Panc1 (cell line): ENCODE measurements at places on chromosomes 5 and 9. TPM values are rescaled to one million over a fixed set of nuclear protein-coding genes. Genes with fewer than 3 reads are reported as not detected.

DNA sequence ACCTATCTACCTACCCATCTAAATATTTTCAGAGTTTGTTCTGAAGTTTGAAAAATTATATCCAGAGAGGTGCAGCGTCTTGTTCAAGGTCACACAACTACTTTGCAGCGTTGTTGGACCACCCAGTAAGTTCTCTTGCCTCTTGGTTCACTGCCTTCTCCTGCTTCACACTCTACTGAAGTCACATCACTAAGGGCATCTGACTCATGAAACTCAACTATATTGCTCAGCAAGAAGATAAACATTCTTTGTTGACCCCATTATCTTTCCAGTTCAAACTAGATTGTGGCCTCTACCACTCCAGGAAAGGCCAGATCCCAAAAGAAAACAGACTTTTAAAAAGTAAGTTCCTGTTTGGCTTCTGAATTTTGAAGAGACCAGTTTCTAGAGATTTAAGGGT is 326.9 kb downstream of the SLIT3 start:
- no peaks in the 10 kb centered on the region for H3K4me1 ChIP-seq
- H3K4me3 ChIP-seq, result no peak overlapping the region
- H3K36me3 ChIP-seq, result no peaks in the 10 kb centered on the region
- DNase-seq, result no peak
- no peaks in the 10 kb centered on the region for H3K27me3 ChIP-seq

DNA sequence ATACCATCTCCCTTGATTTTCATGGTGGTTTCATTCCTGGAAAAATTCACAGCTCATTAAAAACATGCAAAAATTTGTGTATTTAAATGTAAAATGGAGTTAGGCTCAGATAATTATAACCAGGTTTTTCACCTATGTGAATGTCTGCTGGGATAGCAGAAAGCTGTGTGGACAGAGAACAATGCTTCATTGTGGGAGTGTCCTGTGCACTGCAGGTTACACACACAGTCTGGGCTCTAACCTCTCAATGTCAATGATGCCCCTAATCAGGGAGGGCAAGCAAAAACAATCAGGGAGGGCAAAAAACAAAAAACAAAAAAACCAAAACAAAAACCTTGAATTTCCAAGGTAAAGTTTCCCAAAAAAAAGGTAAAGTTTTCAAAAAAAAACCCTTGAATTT is 158.9 kb upstream of the KLF9 start:
- H3K4me3 ChIP-seq, result no peak overlapping the region
- H3K4me1 ChIP-seq, result no peaks in the 10 kb centered on the region
- no peak overlapping the region for H3K27ac ChIP-seq
- H3K27me3 ChIP-seq, result no peaks in the 10 kb centered on the region

The OTULIN gene
- 40.1 TPM for total RNA-seq

GRCh38 chr9:89442501-89442978 is 55.4 kb downstream of the SEMA4D start:
- no peak overlapping the region for H3K4me3 ChIP-seq
- DNase-seq, result no peak
- no peaks in the 10 kb centered on the region for H3K36me3 ChIP-seq
- H3K27ac ChIP-seq, result no peak overlapping the region
- no peaks in the 10 kb centered on the region for H3K27me3 ChIP-seq
- no peaks in the 10 kb centered on the region for H3K4me1 ChIP-seq

The ENHO gene
- total RNA-seq, result 7.2 TPM

DNA sequence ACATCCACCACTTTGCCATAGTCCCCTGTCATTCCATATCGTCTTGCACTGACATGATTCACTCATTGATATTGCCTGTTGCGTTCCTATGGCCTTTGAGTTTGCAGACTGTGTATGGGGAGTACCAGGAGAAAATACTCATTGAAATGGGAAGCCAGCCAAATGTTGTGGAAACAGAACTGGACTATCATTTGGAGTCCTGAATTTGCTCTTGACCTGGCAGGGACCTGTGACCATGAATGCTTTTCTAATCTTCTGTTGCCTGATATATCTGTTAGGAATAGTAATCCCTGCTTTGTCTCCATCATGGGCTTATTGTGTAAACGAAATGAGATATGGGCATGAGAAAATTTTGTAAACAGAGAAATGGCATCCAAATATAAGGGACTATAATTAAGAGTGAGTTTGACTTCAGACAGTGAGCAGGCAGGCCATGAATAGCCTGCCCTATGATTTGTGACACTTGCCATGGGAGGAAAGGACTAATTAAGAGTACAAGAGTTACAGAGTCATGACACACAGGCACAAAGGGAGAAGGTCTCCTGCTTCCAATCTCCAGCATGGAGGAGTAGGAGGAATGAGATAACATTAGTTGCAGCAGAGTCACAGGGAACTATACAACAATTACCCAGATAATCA is 572.9 kb upstream of the SGCD start:
- no peaks in the 10 kb centered on the region for H3K36me3 ChIP-seq
- H3K27me3 ChIP-seq, result no peaks in the 10 kb centered on the region
- no peak overlapping the region for H3K27ac ChIP-seq
- H3K4me1 ChIP-seq, result no peaks in the 10 kb centered on the region

- no peaks in the 10 kb centered on the region for H3K36me3 ChIP-seq
- DNase-seq, result no peak
- H3K27ac ChIP-seq, result no peak overlapping the region
- H3K27me3 ChIP-seq, result no peaks in the 10 kb centered on the region
- no peaks in the 10 kb centered on the region for H3K4me1 ChIP-seq
- H3K4me3 ChIP-seq, result no peak overlapping the region
Observed at GRCh38 chr5:10682801-10683525, 78.1 kb downstream of the DAP start.

- H3K4me3 ChIP-seq, result 0 out of 2 replicates have a peak overlapping the region, but pooled peaks have one; percentile 10
- peak overlapping the region; percentile 95 for H3K27ac ChIP-seq
- peaks cover 66% of the 10 kb centered on the region for H3K4me1 ChIP-seq
- no peak for DNase-seq
- H3K36me3 ChIP-seq, result no peaks in the 10 kb centered on the region
Observed at GRCh38 chr9:131676431-131676972, 63.4 kb downstream of the RAPGEF1 start.

DNA sequence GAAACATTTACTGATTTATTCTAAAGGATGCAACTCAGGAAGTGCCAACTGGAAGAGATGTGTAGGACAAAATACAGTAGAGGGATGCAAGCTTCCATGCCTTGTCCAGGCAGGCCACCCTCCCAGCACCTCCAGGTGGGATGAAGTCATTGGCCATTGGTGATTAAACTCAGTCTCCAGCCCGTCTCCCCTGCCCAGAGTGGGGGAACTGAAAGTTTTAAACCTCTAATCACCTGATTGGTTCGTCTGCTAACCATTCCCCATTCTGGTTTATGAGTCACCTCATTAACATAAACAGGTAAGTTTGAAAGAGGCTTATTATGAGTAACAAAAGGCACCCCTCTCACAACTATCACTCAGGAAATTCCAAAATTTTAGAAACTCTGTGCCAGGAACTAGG is 8.1 kb downstream of the TNFAIP8 start:
- no peak for DNase-seq
- H3K4me1 ChIP-seq, result no peaks in the 10 kb centered on the region
- H3K4me3 ChIP-seq, result no peak overlapping the region
- no peak overlapping the region for H3K27ac ChIP-seq
- no peaks in the 10 kb centered on the region for H3K36me3 ChIP-seq
- no peaks in the 10 kb centered on the region for H3K27me3 ChIP-seq

The TMC1 gene
- total RNA-seq, result 0.36 TPM

GRCh38 chr5:55897206-55897894 is 46.2 kb downstream of the IL31RA start:
- H3K4me1 ChIP-seq, result no peaks in the 10 kb centered on the region
- H3K4me3 ChIP-seq, result no peak overlapping the region
- no peaks in the 10 kb centered on the region for H3K36me3 ChIP-seq

The FOXE1 gene
- total RNA-seq, result 0.82 TPM

DNA sequence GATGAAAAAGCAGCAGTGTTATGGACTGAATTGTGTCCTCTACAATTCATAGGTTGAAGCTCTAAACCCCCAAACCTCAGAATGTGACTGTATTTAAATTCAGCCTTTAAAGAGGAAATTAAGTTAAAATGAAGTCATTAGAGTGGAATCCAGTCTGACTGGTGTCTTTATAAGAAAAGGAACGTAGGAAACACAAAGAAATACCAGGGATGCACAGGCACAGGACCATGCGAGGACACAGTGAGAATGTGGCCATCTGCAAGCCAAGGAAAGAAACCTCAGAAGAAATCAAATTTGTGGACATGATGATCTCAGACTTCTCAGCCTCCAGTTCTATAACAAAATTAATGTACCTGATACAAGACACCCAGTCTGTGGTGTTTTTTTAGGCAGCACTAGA is 971.2 kb upstream of the CDH9 start:
- no peak overlapping the region for H3K4me3 ChIP-seq
- H3K4me1 ChIP-seq, result no peaks in the 10 kb centered on the region
- no peak for DNase-seq
- H3K36me3 ChIP-seq, result no peaks in the 10 kb centered on the region
- H3K27me3 ChIP-seq, result no peaks in the 10 kb centered on the region

The SPINK4 gene
- total RNA-seq, result not detected

DNA sequence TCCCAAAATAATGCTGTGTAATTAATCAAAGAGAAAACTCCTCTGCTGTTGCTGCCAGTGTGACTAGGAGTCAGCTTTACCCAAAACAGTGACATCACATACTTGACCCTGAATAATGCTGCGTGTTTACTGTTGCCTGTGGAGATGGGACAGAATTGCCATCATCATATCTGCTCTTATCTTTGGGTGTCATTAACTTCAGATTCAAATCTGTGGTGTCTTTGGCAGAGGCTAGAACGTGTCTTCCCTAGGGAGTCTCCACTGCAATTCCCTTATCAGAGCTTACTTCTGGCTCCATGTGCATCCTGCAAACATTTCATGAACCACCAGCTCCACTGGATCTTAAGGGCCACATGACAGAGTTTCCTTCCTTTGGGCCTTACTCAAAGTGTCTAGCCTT is 88.9 kb upstream of the MRPS30 start:
- H3K4me1 ChIP-seq, result no peaks in the 10 kb centered on the region
- H3K4me3 ChIP-seq, result no peak overlapping the region
- DNase-seq, result no peak
- H3K27me3 ChIP-seq, result no peaks in the 10 kb centered on the region
- no peaks in the 10 kb centered on the region for H3K36me3 ChIP-seq
- no peak overlapping the region for H3K27ac ChIP-seq

GRCh38 chr5:107218457-107219193 is 452.1 kb downstream of the EFNA5 start:
- no peak for DNase-seq
- no peaks in the 10 kb centered on the region for H3K4me1 ChIP-seq

DNA sequence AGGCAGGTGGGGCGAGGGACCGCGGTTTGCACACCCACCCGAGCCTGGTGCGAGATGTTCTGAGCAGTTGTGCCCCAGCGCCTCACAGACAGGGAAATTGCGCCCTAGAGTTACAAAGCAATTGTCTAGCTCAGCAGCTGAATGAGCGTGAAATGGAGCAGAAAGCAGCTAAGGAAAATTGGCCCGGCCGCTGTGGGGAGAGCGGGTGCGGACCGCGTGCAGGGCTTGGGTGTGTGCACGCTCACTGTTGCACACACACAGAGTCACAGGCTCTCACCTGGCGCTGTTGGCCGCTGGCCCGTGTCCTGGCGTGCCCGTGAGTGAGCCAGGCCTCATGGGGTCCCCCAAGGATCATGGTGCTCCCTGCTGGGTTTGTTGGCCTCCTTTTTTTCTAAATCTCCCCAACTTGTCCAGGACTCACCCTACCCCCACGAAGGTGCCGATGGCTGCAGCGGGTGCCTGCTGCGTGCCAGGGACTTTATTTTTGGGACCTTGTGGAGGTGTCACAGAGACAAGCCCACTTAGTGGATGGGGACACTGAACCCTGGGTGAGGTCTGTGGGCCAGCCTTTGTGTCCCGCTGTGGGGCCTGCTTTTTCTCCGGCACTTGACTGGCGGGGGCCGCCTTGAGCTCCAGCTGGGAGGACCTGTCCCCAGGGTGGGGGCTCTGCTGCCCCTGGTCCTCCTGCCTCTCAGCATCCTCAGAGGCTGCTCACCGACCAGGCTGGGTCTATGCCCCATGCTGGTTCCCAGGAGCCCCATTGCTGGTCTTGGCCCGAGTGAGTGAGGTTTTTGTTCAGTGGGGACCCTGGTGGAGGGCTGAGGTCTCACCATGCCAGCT is 5.2 kb downstream of the RXRA start:
- H3K27ac ChIP-seq, result no peak overlapping the region
- H3K36me3 ChIP-seq, result peaks cover 2% of the 10 kb centered on the region; the same call in 1 of the 2 replicates
- no peak for DNase-seq

The PAPPA gene
- total RNA-seq, result 1.2 TPM

DNA sequence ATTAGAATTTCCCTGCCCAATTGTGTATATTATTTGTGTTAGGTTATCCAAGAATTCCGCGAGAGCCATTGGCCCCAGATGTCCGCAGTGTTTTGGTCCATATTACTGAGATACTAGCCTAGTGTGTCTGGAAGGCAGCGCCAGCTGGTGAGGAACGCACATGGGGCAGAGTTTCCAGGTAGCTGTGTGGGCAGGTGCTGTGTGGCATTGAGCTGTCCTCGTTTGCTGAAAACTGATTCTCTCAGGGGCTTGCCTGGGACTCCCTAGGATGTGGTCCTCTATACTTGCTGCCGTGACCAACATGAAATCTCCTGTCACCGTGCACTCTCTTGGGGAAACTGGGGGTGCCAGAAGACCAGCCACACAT is 288.7 kb downstream of the FANCC start:
- H3K4me1 ChIP-seq, result peaks cover 91% of the 10 kb centered on the region
- H3K4me3 ChIP-seq, result no peak overlapping the region
- peak overlapping the region; percentile 51; the same call in 1 of the 2 replicates for H3K27ac ChIP-seq
- DNase-seq, result no peak
- no peaks in the 10 kb centered on the region for H3K27me3 ChIP-seq

The RIC1 gene
- total RNA-seq, result 7.0 TPM

GRCh38 chr9:134057307-134057657 is 10.5 kb downstream of the BRD3 start:
- H3K36me3 ChIP-seq, result no peaks in the 10 kb centered on the region
- H3K4me3 ChIP-seq, result no peak overlapping the region
- H3K27ac ChIP-seq, result no peak overlapping the region
- H3K4me1 ChIP-seq, result peaks cover 2% of the 10 kb centered on the region; the same call in 1 of the 2 replicates
- DNase-seq, result no peak

GRCh38 chr5:110968246-110969005 is 103.1 kb upstream of the TSLP start:
- no peaks in the 10 kb centered on the region for H3K36me3 ChIP-seq
- DNase-seq, result peak; percentile 57
- no peak overlapping the region for H3K4me3 ChIP-seq
- H3K4me1 ChIP-seq, result no peaks in the 10 kb centered on the region
- H3K27me3 ChIP-seq, result no peaks in the 10 kb centered on the region
- H3K27ac ChIP-seq, result no peak overlapping the region

- no peak overlapping the region for H3K4me3 ChIP-seq
- H3K4me1 ChIP-seq, result no peaks in the 10 kb centered on the region
- no peaks in the 10 kb centered on the region for H3K36me3 ChIP-seq
- no peaks in the 10 kb centered on the region for H3K27me3 ChIP-seq
- DNase-seq, result no peak
- H3K27ac ChIP-seq, result no peak overlapping the region
Observed at GRCh38 chr9:101342595-101342994, 42.2 kb downstream of the BAAT start.

- H3K27me3 ChIP-seq, result no peaks in the 10 kb centered on the region; the same call in 1 of the 2 replicates
- H3K27ac ChIP-seq, result no peak overlapping the region
- H3K4me3 ChIP-seq, result no peak overlapping the region
- no peaks in the 10 kb centered on the region for H3K36me3 ChIP-seq
- H3K4me1 ChIP-seq, result no peaks in the 10 kb centered on the region
- no peak for DNase-seq
Observed at GRCh38 chr5:127562252-127562651, 44.8 kb downstream of the PRRC1 start.

The RAPGEF1 gene
- total RNA-seq, result 86.8 TPM

The TCF7 gene
- total RNA-seq, result 24.0 TPM

The DOK3 gene
- 12.4 TPM for total RNA-seq
